CD4-positive, alpha-beta T cell treated with Interleukin-6 at 100 ng/mL for 8 hours (primary cell): ENCODE measurements at places on chromosomes 7 and 10.

DNA sequence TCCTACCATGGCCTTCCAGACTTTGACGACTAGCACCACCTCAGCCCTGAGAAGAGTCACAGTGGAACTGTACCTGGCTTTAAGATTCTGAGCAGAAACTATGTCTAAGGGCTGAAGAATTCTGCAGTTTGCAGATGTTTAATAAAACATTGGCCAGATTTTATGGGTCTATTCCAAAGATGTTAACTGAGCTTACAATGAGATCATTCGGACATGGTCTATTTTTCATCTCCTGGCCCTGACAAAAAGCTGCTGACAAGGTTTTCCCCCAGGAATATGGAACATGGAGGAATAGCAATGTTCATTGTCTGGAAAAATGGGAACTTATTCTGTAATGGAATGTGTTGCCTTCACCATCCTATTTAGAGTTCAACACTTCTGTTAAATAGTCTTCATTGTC is 66.4 kb downstream of the PTF1A start:
- DNase-seq: no peak

DNA sequence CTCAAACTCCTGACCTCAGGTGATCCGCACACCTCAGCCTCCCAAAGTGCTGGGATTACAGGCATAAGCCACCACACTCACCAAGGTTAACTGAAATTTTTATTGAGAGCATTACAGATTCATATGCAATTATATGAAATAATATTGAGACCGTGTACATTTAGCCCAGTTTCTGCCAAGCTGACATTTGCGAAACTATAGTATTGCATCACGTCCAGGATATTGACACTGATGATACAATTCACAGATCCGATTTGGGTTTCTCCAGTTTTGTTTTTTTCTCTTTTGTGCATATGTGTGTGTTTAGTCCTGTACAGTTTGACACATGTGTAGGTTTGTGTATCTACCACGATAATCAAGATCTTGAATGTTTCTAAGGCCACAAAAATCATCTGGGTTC is 627.9 kb upstream of the FOXK1 start:
- DNase-seq: no peak

DNA sequence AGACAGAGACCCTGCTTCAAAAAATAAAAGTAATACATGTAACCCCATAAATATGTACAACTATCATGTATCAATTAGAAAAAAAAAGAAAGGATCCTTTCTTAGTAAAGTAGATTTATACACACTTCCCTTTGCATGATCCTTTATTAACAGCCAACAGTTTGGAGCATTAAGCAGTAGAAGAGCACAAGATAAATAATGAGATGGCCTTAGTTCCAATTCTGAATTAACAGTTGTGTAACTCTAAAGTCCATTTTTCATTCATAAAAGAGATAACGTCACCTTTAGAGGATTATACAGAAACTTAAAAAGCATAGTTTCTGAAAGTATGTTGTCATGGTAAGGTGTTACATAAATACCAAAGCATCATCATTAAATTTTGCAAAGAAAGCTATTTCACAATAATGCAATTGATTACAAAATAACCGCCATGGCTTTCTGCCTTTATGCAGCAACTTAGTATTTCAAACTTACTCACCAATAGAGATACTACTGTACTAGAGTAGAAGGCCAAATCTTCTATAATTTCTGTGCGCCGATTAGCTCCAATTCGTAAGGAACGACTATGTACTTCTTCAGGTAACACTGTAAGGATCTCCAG is 40.3 kb downstream of the TNPO3 start:
- DNase-seq: no peak

DNA sequence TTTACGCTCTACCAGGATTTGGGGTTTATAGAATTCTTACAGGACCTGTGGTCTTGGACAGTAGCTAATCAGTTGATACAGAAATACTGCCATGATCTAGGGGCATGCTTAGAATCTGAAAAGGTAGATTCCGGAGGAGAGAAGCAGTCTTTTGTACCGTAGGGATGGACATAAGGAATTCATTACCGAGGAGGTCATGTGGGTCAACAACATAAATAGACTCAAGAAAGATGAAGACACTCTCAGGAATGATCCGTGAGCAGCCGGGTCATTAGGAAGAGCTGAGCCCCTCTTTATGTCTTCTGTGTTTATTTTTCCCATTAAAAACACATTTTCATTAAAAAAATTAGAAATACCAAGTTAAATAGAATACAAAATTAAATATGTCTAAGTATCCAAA is 160.1 kb upstream of the TNS3 start:
- DNase-seq: no peak

- no peak for DNase-seq
Observed at GRCh38 chr10:92689663-92690210, at the start of gene HHEX. TSS of gene HHEX (plus strand) at chr10:92689955. CDS start at chr10:92689987, 32 bp downstream.

- DNase-seq: no peak
Observed at GRCh38 chr7:14635955-14636354, 266.6 kb downstream of the DGKB start.
